Gastrocnemius medialis (tissue), 4 donors: ENCODE measurements at places on chromosomes 12 and 14.

DNA sequence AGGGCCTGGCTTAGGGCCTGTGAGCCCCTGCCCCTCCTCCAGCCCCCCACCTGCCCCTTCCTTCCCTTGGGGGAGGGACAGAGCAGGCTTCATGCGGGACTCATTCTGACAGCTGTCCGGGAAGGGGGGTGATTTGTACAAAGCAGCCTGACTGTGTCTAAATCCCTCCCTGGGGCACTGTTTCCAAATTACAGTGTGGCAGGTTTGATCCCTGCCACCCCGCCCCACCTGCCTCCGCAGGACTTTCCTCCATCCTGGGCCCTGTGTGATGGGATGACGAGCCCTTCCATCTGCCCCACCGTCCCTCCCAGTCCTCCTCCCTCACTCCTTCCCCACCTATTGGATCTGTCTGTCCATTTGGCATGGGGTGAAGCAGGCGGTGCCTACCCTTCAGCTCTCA is 363.9 kb downstream of the BCL11B start:
- DNase-seq = no peak

DNA sequence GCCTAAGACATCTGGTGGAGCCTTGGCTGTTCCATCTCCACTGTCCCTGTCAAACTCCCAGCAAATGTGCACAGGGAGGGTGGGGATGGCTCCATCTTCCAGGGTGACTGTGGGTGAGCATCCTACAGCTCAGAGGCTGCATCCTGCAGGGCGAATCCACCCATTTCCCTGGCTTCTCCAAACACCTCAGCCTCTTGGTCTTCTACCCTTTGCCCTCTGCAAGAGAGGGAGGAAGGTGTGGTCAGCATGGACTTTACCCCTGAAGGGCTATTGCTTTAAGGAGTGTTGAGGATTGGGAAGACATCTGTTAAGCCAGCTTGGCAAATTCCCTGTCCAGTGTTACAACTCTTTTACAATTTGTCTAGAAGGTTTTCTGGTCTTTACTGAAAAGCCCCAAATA is 23.1 kb upstream of the DGLUCY start:
- DNase-seq = no peak

DNA sequence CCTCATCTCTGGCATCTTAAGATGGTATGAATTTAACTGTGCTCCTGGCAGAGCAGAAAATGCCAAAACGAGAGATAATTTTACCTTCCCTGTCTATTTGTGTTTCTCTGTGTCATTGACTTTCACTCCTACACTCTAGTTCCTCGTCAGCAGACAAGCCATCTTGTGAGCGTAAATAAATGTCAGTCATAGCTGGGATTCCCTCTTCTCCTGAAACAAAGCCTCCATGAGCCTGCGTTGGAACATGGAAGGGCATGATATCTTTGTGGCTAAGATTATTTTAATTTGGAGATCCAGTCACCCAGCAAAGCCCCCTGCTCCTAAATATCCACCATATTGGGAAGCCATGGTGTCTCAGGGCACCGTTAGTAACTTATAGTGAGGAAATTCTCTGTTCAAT is 37.8 kb upstream of the TUNAR start:
- no peak for DNase-seq

DNA sequence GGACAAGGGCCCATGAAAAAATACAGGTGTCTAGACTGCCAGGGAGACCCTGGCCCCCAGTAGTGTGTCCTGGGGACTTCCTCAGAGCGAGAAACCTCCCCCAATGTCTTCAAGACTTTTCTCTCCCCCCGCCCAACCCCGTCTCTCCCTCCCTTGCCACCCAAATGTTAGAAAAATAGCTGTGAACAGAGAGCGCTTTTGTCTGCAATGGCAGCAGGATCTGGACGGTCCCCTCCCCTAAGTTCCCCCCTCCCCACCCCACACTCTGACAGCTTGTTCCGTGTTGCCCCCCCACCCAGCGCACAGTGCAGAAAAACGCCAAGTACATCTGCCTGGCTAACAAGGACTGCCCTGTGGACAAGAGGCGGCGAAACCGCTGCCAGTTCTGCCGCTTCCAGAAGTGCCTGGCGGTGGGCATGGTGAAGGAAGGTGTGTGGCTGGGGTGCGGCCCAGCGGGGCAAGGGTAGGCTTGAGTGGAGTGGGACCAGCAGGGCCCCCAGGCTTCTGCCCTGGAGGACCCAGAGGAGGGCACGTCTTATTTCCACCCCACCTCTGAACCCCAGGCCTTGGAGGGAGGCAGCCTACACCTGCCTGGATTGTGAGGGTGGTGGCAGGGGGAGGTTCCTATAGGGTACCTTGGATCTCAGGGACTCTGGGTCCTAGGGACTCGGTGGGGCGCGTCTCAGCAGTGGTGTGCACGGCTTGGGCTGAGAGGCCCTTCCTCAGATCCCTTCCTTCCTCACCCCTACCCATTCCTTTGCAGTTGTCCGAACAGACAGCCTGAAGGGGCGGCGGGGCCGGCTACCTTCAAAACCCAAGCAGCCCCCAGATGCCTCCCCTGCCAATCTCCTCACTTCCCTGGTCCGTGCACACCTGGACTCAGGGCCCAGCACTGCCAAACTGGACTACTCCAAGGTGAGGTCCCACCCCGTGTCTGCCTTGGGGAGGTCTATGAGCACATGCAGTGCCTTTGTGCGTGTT is 4.8 kb downstream of the NR4A1 start:
- peak; percentile 29 for DNase-seq

GRCh38 chr14:93014058-93015023 is 91.4 kb downstream of the CHGA start:
- DNase-seq = no peak

DNA sequence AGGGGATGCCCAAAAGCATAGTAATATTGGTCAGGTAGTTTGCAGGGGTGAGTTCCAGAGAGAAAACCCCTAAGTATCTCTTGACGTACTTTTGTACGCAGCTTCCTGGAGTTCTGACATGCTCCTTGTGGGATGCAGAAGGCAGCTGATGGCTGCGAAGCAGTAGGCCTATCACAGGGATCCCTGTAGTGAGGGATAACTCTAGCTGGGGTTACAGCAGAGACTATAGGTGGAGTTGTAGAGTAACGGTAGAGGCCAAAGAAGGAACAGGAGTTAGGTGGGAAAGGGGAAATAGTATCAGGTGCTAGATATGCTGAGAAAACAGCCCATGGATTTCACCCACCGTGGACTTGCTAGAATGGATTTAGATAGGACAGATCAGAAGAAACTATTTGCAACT is 37.3 kb downstream of the MGST1 start:
- no peak for DNase-seq
